ENCODE measurements at places on chromosomes 6 and 20.

DNA sequence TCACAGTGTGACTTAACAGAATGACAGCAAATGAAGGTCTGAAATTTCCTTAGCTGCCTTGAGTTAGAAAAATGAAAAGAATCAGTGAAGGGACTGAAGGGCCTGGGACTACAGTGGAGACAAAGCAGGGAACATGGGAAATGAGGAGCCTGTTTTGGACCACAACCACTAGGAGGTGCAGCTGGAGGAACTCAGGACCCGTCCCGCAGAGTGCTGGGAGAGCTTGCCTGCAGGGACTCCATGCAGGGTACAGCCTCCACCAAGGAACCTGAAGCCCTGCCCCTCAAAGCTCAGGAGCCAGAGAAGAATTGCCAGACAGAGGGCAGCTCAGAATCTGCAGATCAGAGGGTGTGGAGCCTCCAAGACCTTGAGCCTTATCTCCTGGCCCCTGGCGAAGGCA, 50.7 kb downstream of the LRFN2 start:
- no peak for DNase-seq

DNA sequence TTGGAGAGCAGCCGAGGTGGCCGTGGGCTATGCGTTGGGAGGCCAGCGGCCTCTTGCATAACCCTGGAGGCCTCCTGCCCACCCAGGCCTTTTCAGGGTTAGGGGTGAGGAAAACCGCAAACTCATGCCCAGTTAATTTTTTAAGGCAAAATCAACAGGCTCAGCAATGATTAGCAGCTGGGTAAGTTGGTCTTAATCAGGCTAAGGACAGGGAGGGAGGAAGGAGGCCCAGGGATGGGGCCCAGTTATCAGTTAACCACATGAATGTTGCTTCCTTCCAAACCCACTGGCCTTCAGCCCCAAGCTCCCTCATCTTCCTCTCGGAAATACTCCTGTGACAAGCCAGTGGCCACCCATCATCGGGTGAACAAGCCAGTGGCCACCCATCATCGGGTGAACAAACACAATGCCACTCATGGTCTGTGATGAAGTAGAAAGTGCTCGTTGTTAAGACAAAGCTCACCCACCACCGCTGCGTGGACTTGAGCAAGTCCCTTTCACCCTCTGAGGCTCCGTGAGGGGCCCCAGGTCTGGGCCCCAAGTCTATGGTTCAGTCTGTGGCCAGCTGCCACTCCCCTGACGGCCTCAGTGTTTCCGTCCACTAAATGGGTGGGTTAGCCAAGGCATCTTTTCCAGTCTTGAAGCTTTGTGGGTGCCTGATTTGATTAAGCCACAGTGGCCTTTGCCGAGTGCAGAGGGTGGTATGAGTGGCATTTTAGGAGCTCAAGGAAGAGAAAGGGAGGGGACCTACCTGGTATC, 39.4 kb downstream of the HNF4A start:
- DNase-seq: no peak

- DNase-seq: no peak
Measured at GRCh38 chr6:90350689-90351554, 54.3 kb upstream of the BACH2 start.

- DNase-seq: no peak
Measured at GRCh38 chr20:10603971-10604864, 69.6 kb downstream of the JAG1 start.

DNA sequence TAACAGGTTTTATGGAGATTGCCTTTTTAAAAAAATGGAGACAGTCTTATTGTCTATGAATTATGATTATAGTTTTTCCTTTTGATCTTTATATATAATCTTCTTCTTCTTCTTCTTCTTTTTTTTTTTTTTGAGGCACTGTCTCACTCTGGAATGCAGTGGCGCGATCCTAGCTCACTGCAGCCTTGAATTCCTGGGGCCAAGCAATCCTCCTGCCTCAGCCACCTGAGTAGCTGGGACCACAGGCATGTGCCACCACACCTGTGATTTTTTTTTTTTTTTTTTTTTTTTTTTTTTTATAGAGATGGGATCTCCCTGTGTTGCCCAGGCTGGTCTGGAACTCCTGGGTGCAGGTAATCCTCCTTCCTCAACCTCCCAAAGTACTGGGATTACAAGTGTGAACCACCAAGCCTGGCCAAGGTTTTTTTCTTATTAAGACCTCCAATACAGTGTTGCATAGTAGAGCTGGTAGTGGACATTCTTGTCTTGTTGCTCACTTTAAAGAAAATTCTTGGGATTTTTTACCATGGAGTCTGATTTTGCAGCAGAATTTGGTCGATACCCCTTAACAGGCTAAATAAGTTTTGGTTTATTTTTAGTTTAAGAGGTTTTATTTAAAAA, 46.5 kb downstream of the STK4 start:
- DNase-seq: no peak

DNA sequence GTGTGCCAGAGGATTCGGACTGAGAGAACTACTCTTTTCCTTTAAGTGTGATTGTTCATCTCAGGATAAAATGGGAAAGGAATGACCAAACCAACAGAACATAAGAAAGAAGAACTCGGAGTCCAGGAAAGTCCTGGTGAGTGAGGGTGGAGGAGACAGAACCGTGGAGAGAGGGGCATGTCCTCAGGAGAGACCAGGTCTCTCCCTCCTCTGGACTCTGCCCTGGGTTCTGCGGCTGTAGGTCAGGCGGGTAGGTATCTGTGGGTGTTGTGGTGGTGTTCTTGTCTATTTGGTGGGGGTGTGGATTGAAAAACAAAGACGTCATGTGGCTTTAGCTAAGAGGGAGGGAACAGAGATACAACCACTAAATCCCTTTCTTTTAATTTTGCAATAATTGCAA, 29.1 kb upstream of the AGPAT4 start:
- no peak for DNase-seq

- no peak for DNase-seq
Measured at GRCh38 chr6:27836141-27836782, 75.9 kb downstream of the OR2B2 start.

- DNase-seq: no peak
Measured at GRCh38 chr6:125792172-125792571, 1.4 kb downstream of the NCOA7 start.

DNA sequence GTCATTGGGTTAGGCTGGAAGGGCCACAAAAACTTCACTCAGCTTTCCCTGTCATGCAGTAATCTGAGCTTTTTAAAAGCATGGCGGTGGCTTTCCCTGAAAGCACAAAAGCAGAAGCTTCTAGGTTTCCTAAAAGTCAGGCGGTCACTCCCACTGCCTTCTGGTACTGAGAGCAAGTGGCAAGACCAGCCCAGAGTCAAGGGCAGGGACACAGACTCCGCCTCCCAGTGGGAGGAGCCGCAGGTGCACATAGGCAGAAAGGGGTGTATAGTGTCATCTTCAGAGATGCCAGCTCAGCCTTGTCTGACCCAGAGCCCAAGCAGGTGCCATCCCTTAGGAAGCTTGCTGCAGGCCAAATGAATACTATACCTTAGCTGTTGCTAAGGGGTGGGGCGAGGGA, 18.0 kb upstream of the PACSIN1 start:
- DNase-seq: no peak

- DNase-seq: no peak
Measured at GRCh38 chr20:35306931-35307517, 14.8 kb upstream of the FAM83C start.

GRCh38 chr6:79911992-79912391, 35.4 kb downstream of the ELOVL4 start:
- no peak for DNase-seq

DNA sequence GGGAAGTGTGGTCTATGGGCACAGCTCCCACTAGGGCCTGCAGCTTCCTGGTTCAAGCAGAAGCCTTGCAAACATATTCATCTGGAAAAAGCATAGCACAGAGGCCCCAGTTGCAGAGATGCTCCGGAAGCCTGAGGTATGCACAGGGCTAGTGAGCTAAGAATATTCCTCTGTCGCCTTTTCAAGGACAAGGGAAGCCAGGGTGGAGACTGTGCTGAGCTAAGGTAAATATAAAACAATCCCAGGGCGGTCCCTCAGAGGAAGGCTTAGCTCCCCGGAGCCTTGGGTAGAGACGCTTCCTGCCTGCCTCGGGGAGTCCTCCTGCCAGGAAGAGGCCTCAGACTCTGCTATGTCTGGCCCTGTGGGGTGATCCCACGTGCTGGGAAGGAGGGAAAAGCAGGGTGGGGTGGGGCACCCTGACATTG, 134.8 kb upstream of the FOXA2 start:
- DNase-seq: no peak

- no peak for DNase-seq
Measured at GRCh38 chr20:51230727-51231126, 207.8 kb upstream of the KCNG1 start.

DNA sequence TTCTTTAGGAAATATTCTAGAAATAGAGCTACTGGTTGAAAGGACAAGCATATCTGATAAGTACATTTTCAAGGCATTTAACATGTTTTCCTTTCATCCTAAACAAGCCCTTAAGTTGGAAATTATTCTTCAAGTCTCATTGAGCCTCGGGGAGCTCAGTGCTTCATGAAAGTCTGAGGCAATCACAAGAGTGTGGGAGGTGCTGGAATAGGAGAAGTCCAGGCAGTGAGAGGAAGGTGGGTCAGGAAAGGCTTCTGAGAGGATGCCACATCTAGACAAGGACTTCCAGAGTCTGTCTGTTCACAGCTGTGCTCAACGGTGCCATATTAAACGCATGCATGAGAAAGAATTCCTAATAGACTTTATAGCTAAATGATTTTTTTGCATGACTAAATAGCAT, 69.8 kb downstream of the CD83 start:
- no peak for DNase-seq

DNA sequence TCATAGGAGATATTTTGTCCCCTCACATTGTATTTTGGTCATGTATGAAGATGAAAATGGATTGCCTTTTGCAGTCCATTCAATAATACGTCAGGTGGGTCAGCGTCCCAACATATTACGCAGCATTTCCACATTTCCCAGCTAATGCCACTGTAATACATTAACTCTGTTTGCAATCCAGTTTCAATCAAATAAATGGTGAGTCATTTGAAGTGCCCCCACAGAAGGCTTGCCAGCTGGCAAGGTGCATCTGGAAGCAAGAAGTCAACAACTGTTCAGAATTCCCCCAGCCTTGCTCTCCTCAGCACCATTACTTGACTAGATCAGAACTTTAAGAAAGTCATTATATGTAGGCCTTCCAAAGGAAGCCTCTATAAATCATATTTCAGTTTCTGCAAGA, 50.4 kb downstream of the PHACTR1 start:
- DNase-seq: no peak

DNA sequence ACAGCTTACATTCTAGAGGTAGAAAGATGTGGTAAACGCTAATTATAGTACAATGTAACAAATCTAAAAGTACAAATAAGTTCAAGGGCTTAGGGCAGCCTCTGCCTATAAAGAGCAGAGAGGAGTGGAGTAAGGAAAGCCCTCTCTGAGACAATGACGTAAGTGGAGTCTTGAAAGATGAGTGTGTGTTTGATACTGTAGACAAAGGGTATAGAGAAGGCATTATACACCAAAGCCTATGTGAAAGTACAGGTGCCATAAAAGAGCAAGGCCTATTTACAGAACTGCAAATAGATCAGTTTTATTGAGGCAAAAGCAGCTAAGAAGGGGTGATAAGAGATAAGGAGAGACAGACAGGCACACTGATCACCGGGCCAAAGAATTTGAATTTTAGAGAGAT, 10.9 kb downstream of the GOPC start:
- no peak for DNase-seq

- no peak for DNase-seq
Measured at GRCh38 chr6:123182998-123183397, 187.0 kb downstream of the CLVS2 start.

DNA sequence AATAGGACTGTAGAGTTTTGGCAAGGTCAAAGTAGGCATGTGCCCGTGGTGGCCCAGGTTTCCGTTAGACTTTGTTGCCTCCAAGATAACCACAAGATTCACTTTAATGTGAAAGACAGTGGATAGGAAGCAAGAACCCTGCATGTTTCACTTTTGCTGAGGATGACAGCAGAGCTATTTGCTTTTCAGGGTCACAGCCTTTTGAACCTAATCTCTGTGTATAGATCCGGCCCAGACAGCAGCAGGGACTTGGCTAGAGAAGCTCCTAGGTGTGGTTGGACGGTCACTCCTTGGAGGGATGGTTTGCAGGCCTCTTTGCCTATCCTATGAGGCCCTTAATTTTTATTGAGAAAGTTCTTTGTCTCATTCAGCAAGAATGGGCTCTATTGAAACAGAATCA, 538.8 kb downstream of the HACE1 start:
- DNase-seq: no peak

DNA sequence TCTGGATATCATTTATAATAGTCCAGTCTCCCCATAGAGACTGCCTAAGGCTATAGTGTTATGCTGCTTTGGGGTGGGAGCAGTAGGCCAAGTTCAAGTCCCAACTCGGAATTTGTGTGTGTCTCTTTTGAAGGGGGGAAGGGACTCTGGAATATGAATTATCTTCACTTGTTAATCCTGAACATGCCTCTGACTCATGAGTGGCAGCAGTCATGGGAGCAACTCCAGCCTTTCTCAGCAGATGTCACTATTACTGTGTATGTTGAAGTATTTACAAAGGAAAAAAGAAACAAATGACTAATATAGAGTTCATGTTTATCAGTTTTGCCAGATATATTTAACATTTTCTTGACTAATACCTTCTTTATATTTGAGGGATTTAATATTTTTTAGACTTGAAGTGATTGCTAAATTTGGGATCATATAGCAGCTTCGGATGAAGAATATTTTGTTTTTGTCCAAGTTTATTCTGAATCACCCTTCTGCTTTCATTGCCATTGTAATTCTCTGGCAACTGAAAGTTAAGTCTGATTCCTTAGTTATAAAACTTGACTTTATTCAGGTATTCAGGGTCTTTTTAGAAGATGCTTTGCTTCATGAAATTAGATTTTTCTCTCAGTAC, 23.4 kb downstream of the FAM217A start:
- DNase-seq: no peak

GRCh38 chr6:135189344-135189743, 8.2 kb downstream of the MYB start:
- no peak for DNase-seq

- DNase-seq: no peak
Measured at GRCh38 chr20:22846863-22847262, 188.2 kb upstream of the SSTR4 start.

GRCh38 chr20:53940360-53940702, 130.1 kb downstream of the BCAS1 start:
- DNase-seq: no peak

DNA sequence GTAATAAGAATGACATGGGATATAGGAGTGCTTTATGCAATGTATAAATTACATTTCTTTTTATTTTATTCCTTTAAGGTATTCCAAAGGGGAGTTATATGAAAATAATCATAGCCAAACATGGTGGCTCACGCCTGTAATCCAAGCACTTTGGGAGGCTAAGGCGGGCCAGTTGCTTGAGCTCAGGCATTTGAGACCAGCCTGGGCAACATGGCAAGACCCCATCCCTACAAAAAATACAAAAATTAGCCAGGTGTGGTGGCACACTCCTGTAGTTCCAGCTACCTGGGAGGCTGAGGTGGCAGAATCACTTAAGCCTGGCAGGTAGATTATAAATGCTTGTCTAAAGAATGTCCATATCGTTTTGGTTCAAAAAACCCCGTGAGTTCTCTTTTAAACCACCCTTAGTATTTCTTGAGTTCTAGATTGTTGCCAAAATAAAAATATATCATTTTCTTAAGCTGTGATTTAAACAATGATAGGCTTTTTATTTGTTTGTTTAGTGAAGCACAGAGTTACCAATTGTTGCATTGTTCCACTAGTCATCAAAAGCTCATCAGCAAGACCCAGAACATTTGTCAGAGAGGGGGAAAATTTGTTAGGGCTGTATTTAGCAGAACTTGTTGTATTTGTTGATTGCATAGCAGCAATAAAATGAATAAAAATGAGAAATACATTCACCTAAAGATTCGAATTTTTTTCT, 146.2 kb downstream of the KHDC1L start:
- no peak for DNase-seq

Measured in CD8-positive, alpha-beta memory T cell (primary cell).